ENCODE measurements at places on chromosomes 2 and 18.

GRCh38 chr2:99821039-99821438, 321.4 kb downstream of the AFF3 start:
- peak; percentile 26 for DNase-seq
- H3K4me1 ChIP-seq = peaks cover 5% of the 10 kb centered on the region
- no peaks in the 10 kb centered on the region for H3K27me3 ChIP-seq
- H3K36me3 ChIP-seq = no peaks in the 10 kb centered on the region
- no peak overlapping the region for H3K4me3 ChIP-seq

GRCh38 chr2:205931388-205931787, 154.6 kb downstream of the INO80D start:
- H3K4me1 ChIP-seq = no peaks in the 10 kb centered on the region
- H3K27me3 ChIP-seq = peaks cover 6% of the 10 kb centered on the region
- H3K36me3 ChIP-seq = no peaks in the 10 kb centered on the region
- H3K4me3 ChIP-seq = no peak overlapping the region
- DNase-seq = no peak
- no peak overlapping the region for H3K27ac ChIP-seq

- H3K4me3 ChIP-seq = peak overlapping the region; percentile 98
- DNase-seq = peak; percentile 83
- H3K4me1 ChIP-seq = peaks cover 75% of the 10 kb centered on the region
- H3K27me3 ChIP-seq = no peaks in the 10 kb centered on the region
- peak overlapping the region; percentile 90 for H3K27ac ChIP-seq
Observed at GRCh38 chr2:46942143-46942526, 26.5 kb upstream of the MCFD2 start.

DNA sequence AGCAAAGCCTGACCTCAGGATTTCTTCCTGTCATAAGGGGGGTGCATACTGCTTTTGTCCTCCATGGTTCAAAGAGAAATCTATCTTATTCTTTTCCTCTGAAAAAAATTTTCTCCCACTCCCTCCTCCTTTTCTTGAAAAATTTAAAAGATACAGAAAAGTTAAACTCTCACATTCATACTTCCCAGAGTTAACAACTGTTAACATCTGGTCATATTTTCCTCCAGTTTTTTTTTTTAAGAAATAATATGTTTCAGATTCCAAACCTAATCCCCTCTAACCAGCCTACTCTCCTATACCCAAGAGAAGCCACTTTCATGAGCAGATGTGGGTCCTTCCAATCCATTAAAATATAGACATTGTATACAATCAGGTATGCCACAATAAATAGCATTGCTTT, 378.9 kb upstream of the HNRNPA3 start:
- no peaks in the 10 kb centered on the region for H3K4me1 ChIP-seq
- no peaks in the 10 kb centered on the region for H3K36me3 ChIP-seq
- H3K4me3 ChIP-seq = no peak overlapping the region
- H3K27me3 ChIP-seq = no peaks in the 10 kb centered on the region
- no peak overlapping the region for H3K27ac ChIP-seq

DNA sequence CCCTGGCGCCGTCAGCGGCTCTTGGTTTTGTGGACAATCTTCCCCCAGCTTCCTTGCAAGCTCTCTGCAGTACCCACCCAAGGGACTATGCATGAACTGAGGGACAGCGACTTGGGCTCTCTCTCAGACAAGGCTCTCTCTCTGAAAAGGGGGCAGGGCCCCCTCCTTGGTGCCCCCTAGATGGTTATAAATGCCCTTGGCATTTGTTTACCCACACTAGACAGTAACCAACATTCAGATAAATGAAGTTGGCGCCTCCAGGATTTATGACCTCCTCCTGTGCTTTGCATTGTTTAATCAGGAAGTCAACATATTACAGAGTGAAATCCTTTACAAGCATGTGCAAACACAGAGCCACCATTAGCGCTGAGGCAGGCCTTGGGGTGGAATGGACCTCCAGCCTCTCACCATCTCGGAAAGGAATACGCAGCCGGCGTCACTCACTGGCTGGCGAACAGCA, 547.4 kb upstream of the ID2 start:
- H3K27ac ChIP-seq = no peak overlapping the region
- DNase-seq = no peak
- peaks cover 30% of the 10 kb centered on the region for H3K4me1 ChIP-seq
- H3K4me3 ChIP-seq = peak overlapping the region; percentile 36
- no peaks in the 10 kb centered on the region for H3K36me3 ChIP-seq
- no peaks in the 10 kb centered on the region for H3K27me3 ChIP-seq

- H3K4me3 ChIP-seq = no peak overlapping the region
- no peaks in the 10 kb centered on the region for H3K27me3 ChIP-seq
- H3K4me1 ChIP-seq = no peaks in the 10 kb centered on the region
- no peak for DNase-seq
Observed at GRCh38 chr2:170425281-170425751, 247.4 kb downstream of the MYO3B start.

DNA sequence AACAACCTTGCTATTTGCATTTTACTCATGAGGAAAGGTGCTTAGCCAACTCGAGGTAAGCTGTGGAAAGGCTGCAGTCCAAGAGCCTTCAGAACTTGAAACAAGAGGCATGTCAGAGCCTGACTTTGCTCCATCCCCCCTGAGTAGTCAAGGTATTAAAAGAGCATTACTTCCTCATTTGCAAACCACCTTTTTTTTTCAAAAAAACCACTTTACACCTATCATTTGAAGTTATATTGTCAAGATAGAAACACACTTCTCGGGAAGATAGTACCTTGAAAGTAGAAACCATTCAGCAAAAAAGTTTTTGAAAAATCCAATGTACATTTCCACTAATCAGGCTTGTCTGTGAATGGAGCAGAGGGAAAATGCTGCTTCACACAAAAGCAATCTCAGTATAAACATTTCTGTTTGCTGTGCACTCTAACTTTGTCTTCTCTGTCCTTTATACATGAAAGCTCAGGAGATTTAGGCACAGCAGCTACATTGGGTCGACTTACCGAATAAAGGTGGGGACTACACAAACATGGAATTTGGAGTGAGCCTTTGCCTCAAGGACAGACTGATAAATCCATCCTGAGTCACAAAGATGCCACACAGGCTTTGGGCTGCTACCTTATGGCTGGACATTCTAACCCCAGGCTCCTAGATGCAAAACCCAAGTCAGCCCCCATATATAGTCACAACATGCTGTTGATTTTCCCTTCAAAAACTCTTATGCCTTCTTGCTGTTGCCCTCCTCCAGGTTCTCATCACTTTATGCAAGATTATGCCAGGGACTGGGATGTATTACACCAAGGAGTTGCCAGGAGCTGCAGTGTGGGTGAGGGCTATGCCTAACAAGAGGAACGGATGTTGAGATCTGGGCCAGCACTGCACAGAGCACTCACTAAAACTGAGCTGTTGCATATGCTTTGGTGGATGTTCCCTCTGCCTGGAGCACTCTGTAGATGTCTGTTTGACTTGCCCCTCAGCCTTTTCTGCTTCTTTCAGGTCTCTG, 41.4 kb upstream of the EML4 start:
- H3K27me3 ChIP-seq = peaks cover 41% of the 10 kb centered on the region
- no peak overlapping the region for H3K27ac ChIP-seq
- H3K4me1 ChIP-seq = peaks cover 48% of the 10 kb centered on the region
- DNase-seq = no peak

GRCh38 chr2:23926290-23926749, 603 bp downstream of the ATAD2B start:
- peaks cover 5% of the 10 kb centered on the region for H3K36me3 ChIP-seq
- H3K4me3 ChIP-seq = peak overlapping the region; percentile 97
- H3K27ac ChIP-seq = peak overlapping the region; percentile 99

GRCh38 chr18:76391038-76391437, 104.0 kb downstream of the ZNF516 start:
- no peak for DNase-seq
- peaks cover 10% of the 10 kb centered on the region for H3K36me3 ChIP-seq
- peaks cover 59% of the 10 kb centered on the region for H3K4me1 ChIP-seq
- H3K4me3 ChIP-seq = no peak overlapping the region

DNA sequence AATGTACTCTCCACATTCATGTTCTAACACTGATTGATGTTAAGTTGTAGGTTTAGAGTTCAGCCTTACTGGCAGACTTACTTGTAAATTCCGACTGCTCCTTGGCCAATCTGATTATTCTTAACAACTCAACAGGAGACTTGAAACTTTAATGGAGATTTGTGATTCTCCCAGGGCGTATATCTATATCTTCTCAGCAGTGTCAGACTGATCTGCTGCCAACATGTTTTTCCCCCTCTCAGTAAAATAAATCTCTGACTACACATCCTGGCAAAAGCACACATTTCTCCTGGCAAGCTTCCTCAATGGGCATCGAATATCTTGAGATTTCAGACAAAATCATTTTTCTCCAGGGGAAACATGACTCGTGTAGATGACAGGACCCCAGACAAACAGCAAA, 1041.2 kb downstream of the DPP10 start:
- no peaks in the 10 kb centered on the region for H3K4me1 ChIP-seq
- no peaks in the 10 kb centered on the region for H3K27me3 ChIP-seq
- H3K4me3 ChIP-seq = no peak overlapping the region
- no peaks in the 10 kb centered on the region for H3K36me3 ChIP-seq
- H3K27ac ChIP-seq = no peak overlapping the region
- no peak for DNase-seq

GRCh38 chr2:28613633-28614501, 118.0 kb downstream of the PLB1 start:
- no peak overlapping the region for H3K4me3 ChIP-seq
- peaks cover 50% of the 10 kb centered on the region for H3K36me3 ChIP-seq
- H3K27me3 ChIP-seq = no peaks in the 10 kb centered on the region
- no peak overlapping the region for H3K27ac ChIP-seq

DNA sequence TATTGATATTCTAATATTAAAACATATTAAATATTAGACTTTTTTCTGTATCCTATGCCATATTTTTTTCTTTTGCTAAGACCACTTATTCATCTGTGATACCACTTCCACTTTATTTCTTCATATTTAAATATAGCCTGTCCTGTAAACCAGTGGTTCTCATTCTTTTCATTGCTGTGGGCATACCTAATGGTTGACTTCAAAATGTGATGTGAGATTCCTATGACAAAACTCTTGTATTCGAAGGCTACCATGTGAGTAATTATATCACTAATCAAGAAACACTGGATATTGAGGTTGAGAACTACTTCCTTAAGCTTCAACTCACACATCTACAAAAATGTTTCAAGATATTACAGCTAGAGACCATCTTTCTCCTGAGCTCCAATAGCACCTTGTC, 3.6 kb downstream of the SCRN3 start:
- DNase-seq = no peak
- no peak overlapping the region for H3K4me3 ChIP-seq
- no peaks in the 10 kb centered on the region for H3K27me3 ChIP-seq

GRCh38 chr2:57990118-57990725, 56.4 kb upstream of the VRK2 start:
- H3K4me3 ChIP-seq = no peak overlapping the region
- H3K27ac ChIP-seq = no peak overlapping the region
- no peaks in the 10 kb centered on the region for H3K27me3 ChIP-seq
- DNase-seq = no peak
- no peaks in the 10 kb centered on the region for H3K4me1 ChIP-seq

- no peak overlapping the region for H3K4me3 ChIP-seq
- H3K36me3 ChIP-seq = peaks cover 33% of the 10 kb centered on the region
- no peaks in the 10 kb centered on the region for H3K27me3 ChIP-seq
- H3K27ac ChIP-seq = no peak overlapping the region
- no peaks in the 10 kb centered on the region for H3K4me1 ChIP-seq
Observed at GRCh38 chr18:79429785-79430281, 34.1 kb downstream of the NFATC1 start.

- H3K4me1 ChIP-seq = no peaks in the 10 kb centered on the region
- H3K27me3 ChIP-seq = no peaks in the 10 kb centered on the region
- no peak for DNase-seq
- no peak overlapping the region for H3K27ac ChIP-seq
- no peaks in the 10 kb centered on the region for H3K36me3 ChIP-seq
Observed at GRCh38 chr2:21194858-21195271, 71.1 kb downstream of the TDRD15 start.

GRCh38 chr2:10414591-10414990, 33.5 kb downstream of the ODC1 start:
- no peak for DNase-seq
- H3K36me3 ChIP-seq = peaks cover 49% of the 10 kb centered on the region
- H3K27me3 ChIP-seq = no peaks in the 10 kb centered on the region
- no peak overlapping the region for H3K27ac ChIP-seq
- no peak overlapping the region for H3K4me3 ChIP-seq
- H3K4me1 ChIP-seq = peaks cover 20% of the 10 kb centered on the region

- peak; percentile 76 for DNase-seq
- no peaks in the 10 kb centered on the region for H3K36me3 ChIP-seq
- no peaks in the 10 kb centered on the region for H3K27me3 ChIP-seq
- H3K4me1 ChIP-seq = no peaks in the 10 kb centered on the region
Observed at GRCh38 chr2:46873604-46874068, 42.0 kb downstream of the MCFD2 start.

DNA sequence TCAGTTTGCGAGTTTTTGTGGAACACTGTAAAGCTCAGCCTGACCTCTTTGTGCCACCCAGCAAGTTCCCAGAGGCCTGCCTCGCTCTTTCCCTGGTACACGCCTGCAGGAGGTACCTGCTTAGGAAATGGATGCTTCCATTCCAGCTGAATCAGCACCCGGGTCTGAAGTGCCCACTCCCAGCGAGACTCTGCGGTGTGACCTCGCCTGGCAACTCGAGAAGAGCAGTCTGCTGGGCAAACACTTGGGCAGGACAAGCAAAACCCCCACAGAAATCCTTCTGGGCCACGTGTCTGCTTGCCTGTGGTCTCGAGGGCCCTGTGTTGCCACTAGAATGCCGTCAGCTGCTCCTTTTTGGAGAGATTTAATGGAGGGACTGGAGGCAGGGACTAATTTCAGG, 127.6 kb downstream of the MAPK4 start:
- no peaks in the 10 kb centered on the region for H3K27me3 ChIP-seq
- no peak overlapping the region for H3K4me3 ChIP-seq
- H3K27ac ChIP-seq = no peak overlapping the region
- H3K4me1 ChIP-seq = no peaks in the 10 kb centered on the region

DNA sequence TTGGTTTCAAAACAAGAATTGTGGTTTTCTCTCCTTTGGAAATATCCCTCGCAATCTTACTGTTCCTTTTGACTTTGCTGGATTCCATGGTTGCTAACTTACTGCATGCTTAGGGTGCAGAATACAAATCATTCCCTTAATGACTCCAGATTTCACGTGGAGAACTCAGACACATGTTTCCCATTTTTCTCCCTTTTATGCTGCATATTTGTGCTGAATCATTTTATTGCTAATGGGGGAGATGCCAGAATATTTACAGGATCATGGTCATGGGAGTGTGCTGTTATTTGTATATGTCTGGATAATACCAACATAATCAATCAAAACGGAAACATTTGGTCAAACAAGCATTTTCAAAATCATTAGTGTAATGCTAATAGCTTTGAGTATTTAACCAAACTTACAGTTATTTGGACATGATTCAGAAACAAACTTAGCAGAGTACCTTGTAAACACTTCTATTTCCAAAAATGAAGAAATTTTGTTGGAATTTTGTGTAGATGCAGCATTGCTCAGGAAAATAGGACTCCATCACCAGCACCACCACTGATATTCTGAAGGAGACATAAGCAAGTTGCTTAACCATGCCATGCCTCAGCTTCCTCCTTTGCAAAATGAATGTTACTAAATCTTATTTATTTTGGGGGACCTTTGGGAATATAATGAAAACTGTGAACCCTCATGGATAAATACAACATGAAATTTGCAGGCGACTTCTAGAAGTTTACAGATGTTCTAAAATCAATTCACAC, 122.5 kb upstream of the RND3 start:
- no peaks in the 10 kb centered on the region for H3K4me1 ChIP-seq
- no peaks in the 10 kb centered on the region for H3K27me3 ChIP-seq

All from CD14-positive monocyte (primary cell).